ENCODE measurements at places on chromosomes 12 and 14.

DNA sequence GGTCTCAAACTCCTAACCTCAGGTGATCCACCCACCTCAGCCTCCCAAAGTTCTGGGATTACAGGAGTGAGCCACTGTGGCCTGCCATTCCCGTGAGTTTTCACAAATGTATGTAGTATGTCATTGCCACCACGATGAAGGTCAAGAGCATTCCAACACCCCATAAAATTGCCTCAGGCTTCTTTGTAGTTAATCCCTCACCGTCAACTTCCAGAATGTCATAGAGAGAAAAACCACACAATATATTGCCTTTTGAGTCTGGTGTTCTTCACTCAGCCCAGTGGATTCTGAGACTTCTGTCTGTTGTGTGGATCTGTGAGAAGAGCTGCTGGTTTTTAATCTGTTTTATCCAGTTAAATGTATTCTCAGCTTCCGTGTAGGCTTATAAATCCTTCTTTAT, 12.6 kb upstream of the CFAP251 start:
- no peak for DNase-seq

GRCh38 chr12:59780605-59781135, 184.8 kb downstream of the SLC16A7 start:
- no peak for DNase-seq

DNA sequence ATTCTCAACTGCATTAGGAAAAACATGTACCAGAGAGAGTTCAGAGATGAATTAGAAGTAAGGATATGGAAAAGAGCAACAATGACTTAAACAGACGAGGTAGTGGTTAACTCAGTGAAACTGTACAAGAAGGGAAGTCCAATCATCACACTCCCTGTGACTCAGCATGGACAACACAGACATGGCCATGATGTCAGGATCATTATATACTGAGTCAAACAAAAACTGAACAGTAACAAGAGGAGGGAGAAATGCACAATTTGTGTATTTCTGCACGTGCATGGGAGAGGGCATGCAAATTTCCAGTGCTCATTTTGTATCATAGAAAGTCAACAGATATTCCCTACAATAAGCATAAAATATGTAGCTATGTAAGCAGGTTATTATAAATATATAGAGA, 1037.8 kb downstream of the BCL11B start:
- no peak for DNase-seq

- no peak for DNase-seq
Measured at GRCh38 chr12:109130297-109131153, 14.1 kb downstream of the ACACB start.

GRCh38 chr12:80195074-80195726, 95.9 kb downstream of the OTOGL start:
- no peak for DNase-seq

Data from GM18507 (cell line).